Prostate gland (tissue), 2 donors: ENCODE measurements at places on chromosomes 2 and 18.

DNA sequence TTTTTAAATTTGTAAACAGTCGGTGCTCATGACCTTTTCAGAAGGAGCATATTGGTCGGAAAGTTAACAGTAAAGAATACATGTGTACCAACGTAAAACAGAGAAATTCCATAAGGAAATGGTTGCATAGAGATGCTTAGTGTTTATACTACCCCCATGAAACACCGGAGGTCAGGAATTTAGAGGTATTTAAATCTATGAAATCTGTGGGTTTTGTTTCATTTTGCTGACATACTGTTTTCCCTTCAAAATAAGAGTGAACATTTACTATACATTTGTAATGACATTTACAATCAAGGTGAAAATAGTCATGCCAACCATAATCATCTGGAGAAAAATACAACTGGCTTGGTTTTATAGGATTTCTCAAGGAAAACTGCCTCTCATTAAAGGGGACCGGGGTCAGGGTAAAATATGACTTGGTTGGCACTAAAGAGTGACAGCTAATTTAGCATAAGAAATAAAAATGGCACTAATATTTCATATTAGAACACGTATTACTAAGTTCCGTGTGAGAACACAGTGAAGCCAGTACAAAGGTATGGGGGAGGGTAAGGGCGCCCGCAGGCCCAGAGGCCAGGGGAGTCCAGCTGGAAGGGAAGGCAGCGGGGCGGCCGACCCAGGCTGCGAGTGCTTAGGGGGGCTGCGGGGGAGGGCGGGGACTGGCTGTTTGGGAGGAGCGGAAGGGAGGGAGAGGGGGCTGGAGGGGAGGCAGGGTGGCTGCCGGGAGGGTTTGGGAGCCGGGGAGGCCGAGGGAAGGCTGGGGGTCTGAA is 1.1 kb upstream of the RNU4ATAC start:
- DNase-seq = peak; percentile 39

- no peak for DNase-seq
Observed at GRCh38 chr2:3666613-3666975, 8.6 kb downstream of the ALLC start.

- DNase-seq = no peak
Observed at GRCh38 chr2:215537611-215538010, 101.7 kb upstream of the FN1 start.

DNA sequence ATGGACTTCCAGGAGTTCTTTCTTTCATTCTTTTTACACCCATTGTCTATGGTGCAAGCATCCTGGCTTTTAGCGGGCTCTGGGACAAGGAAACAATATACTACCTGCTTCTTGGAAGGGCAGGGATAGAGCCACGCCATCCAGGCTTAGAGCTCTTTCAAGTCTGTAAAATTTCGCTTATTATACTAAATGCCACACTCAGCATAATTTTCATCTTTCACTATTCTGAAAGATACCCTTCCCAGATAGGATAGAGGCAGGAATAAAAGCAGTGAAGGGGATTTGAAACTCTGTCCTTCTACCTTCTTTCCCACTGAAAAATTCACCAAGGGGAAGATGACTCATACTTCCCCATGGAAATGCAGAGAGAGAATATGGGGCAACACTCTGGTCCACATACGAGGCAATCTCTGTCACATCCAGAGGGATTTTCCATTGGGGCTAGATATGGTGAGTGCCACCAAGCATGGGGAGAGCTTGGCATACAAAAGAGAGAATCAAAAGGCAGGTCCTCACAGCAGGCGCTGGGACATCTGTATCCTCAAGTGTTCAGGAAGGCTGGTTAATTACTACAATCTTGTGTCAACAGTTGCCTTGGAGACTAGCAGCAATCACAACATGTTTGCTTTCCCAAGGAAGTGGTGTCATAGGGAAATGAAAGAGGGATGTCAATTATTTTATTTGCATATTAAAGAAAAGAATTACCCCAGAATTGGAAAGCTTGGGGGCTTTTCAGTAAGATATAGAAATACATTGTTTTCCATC is 127.6 kb downstream of the TDRD15 start:
- no peak for DNase-seq

GRCh38 chr18:38884050-38884449 is 1318.5 kb upstream of the CELF4 start:
- no peak for DNase-seq

GRCh38 chr2:230696670-230697069 is 16.0 kb upstream of the CAB39 start:
- no peak for DNase-seq

- DNase-seq = no peak
Observed at GRCh38 chr2:179561702-179562101, 297.1 kb upstream of the SESTD1 start.

DNA sequence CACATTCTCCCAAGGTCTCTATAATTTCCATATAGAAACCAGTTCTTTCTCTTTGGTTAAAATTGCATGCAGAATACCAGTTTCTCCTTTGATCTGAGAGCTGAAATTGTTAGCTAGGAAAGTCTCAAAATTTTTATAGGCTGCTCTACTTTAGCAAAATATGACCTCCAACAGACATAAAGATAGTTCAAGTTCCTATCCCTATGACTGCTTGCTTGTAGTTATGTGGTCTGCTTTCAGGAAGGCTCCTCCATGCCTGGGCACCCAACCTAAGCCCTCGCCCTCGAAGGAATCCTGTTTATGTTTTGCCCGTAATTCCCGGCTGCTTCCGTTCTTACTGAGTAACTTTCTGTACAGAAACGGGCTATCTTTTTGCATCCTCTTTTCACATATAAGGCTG is 28.0 kb upstream of the LTBP1 start:
- DNase-seq = no peak

DNA sequence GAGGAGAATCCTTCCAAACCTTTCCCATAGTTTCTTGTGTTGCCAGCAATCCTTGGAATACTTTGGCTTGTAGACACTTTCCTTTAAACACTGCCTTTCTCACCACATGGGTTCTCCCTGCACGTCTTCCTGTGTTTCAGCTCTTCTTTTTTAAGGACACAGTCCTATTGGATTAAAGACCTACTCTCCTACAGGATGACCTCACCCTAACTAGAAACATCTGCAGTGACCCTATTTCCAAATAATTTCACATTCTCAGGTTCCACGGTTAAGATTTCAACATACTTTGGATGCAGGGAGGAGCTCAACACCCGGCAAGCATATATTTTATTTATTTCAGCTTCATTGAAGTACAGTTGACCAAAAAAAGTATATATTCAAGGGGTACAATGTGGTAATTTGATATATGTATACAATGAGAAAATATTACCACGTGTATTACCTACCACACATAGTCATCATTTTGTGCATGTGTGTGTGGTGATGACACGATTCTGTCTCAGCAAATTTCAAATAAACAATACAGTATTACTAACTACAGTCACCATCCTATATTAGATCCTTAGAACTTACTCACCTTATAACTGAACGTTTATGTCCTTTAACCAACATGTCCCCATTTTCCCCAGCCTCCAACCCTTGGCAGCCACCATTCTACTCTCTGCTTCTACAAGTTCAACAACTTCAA is 745.0 kb downstream of the CBLN2 start:
- DNase-seq = no peak

DNA sequence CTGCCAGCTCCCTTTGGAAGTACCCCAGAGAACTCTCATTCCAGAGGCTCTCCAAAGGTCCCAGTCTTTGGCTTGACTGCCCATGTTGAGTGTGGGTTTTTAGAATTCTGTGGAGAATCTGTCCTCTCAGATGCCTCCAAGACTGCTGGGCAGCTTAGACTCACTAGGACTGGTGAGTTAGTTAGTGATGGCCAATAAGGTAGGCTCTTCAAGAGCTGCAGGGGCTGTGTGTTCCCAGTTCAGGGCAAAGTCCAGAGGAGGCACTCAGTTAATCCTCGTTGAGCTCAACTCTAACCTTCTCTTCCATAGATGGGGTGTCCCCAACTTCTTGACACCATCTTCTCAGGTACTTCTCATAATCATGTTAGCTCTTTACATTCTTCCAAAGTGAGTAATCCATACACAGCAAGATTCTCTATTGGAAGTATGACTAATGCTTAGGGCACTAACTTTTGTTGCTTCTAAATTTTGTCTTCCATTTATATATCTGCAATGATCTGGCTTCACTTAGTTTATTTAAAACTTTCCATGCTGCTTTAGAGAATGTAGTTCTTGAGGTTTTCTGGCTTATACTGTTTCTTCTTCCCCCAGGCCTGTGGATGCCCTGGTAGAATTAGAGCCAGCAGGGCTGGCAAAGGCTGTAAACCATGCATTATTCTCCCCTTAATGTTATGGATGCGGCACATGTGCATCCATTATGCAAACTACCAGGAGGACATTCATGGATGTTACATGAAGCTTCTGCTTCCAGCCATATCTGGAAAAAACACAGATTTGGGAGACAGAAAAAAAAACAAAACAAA is 88.9 kb downstream of the POLE4 start:
- no peak for DNase-seq

DNA sequence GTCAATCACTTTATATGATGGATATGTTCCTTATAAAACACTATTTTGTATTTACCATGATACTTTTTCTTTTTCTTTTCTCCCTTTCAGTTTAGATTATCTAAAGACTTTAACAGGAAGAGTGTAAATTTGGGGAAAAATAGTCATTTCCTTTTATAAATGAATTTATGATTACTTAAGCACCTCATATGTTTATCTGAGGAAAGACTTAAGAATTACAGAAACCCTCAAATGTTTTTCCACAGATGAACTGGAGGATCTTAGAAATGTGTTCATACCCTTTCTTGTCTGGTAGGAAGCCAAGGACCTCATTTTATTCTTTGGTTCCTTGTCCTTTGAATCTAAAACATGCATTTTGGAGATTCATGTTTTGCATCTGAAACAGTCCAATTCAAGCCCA is 36.7 kb downstream of the MAPRE2 start:
- DNase-seq = no peak

DNA sequence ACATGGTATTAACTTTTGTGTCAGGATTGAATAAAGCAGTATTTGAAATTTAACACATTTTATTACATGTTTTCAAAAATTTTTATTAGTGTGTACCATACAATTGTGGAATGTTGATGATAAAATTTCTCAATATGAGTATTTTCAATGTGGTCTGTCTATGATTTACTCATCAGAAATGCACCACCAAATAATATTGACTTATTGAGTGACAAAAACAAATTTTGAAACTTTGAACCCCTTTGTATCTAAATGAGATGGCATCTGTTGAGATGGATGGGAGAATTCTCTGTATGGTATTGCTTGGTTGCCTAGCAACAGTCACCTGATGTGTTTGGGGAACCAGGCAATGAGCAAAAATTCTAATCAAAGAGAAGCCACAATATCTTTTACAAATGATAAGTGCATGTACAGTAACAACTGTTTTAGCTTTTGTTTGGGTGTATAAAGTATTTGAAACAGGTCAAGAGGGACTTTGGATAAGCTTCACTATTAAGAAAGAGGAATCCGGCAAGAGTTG is 400.1 kb downstream of the CCDC85A start:
- no peak for DNase-seq

DNA sequence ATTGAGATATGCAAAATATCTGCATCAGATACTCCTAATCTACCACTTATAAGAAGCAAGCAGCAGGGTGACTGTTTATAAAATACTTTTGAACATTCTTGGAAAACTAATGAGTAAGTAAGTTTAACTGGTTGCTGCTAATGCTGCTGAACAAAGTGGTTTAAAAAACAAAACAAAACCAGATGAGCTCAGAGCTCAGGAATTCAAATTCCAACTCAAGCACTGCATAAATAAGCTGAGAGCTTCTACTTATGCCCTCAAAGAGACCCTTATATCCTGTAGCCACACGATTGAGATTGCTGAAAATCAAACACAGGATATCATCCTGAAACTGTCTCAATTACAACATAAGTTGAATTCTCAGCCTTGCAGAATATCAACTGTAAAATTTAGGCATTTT is 62.3 kb upstream of the NYAP2 start:
- no peak for DNase-seq

- no peak for DNase-seq
Observed at GRCh38 chr2:132766573-132766972, 96.6 kb upstream of the LYPD1 start.

DNA sequence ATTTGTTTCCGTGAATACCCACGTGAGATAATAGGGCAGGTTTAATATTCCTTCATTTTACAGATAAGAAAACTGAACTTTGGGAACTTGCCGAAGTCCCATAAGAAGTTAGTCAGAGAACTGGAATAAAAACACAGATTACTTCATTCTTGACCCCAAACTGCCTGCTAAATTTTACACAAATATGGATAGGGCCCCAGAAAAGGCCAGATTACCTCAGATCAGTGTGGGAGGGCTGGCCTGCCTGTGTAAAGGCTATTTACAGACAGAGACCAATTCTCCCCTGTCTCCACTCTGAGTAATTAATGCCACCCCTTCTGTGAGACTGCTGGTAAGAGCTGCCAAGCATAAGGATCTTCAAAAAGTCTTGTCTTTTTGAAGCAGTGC is 139.2 kb downstream of the MGAT5 start:
- DNase-seq = no peak

DNA sequence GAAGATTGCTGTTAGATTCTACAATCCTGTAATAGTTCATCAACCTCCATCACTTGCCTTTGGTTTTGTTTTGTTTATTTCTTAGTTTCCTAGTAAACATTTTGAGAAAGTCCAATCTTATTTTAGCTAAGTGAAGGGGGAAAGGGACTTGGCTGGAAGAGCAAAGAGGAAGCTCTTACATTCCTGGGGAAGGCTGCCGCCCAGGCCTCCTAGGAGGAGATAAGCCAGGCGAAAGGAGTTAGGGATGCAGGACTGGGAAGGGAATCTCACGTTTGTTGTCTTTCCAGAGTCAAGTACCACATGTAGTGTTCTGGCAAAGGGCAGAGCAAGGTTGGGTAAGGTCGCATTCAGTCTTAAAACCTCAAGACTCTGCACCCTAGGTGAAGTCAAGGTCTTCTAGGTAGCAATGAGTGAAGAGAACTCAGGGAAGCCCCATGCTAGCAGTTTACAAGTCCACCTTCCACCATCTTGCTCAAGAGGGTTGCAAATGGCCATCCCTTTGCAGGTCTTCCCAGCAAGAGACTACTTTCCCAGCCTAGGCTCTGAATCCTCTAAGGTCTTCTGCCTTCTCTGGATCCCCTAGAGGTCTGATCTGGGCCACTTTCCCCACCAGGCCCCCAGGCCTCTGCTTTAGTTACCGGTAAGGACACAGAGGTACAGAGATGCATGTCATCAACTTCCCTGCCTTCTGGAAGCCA is 320.7 kb downstream of the CYP26B1 start:
- DNase-seq = no peak

- DNase-seq = no peak
Observed at GRCh38 chr2:3265471-3265870, 112.1 kb downstream of the EIPR1 start.

DNA sequence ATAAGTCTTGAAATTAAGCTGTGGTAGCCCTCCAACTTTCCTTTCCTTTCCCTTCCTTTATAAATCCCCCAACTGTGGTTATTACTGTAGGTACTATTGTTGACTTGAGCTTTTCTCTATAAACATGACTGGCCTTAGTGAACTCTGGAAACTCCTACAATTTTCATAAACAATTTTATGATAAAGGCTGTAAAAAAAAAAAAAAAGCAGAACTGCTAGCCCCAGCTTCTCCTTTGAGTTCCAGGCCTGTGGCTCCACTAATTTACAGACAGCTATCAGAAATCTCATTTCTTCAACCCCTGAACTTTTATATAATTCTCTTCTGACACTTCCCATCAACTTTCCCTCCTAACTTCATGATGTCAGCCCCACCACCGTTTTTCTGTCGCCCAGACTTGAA is 174.3 kb downstream of the IKZF2 start:
- no peak for DNase-seq
